ENCODE measurements at places on chromosomes 3 and 15.
A peak's percentile ranks its signal among the peaks of the same experiment; 100 is the strongest.

GRCh38 chr3:127209840-127210653 lies 17.1 kb downstream of the PRR23E start:
- DNase-seq = no peak

DNA sequence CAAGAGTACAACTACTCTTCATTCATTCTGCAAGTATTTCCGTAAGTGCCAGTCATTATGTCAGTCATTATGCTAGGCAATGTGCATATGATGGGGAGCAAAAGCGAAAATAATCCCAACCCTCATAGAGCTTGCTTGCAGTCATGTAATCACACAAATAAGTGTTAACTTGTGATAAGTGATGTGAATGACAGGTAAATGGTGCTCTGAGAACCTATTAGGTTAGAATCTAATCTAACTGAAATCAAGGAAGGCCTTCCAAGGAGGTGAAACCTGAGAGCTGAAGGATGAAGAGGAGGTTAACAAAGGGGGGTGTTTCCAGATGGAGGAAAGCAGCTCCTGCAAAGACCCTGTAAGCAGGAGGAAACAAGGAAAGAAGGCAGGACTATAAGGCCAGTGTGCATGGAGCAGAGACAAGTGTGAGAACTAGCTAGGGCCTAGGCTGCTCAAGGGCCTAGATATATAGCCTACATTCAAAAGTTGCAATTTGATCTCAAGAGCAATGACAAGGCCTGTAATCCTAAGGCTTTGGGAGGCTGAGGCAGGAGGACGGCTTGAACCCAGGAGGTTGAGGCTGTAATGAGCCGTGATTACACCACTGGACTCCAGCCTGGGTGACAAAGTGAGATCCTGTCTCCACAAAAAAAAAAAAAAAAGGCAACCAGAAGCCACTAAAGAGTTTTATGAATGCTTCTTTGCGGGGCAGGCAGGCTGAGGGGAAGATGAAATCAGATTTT lies 5.3 kb downstream of the PTPN9 start:
- no peak for DNase-seq

GRCh38 chr15:76098685-76099084 lies 38.9 kb downstream of the TMEM266 start:
- no peak for DNase-seq

DNA sequence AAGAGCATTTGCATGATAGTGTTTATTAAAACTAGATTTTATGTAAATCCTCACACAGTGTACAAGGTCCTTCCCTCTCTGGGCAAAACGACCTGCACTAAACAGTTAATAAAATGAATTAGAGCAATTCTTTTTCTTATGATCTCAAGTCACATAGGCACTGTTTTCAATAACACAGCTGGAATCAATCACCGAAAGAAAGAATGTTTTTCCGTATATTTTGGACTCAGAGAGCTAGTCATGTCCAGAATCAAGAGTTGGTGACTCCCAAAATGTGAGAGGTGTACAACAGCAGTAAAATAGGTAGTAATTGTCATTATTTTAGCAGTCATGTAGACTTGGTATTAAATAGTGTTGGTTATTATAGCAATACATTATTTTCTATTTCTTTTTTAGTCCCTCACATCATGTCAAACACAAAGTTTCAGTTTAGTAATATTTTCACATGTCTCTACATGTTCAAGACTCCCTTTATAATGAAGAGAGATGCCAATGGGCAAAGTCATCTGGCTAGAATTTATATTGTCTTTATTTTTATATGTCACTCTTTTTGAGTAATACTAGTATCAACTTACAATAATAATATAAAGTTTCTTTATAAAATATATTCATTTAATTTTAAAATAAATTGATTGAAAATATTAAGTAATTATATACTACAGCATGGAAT lies 448.6 kb upstream of the CDIN1 start:
- no peak for DNase-seq

- DNase-seq = peak; percentile 63
These were observed 22.3 kb upstream of the LMOD3 start for GRCh38 chr3:69144631-69145245.

GRCh38 chr3:127114337-127115070 lies 78.4 kb upstream of the PRR23E start:
- DNase-seq = peak; percentile 73

- no peak for DNase-seq
These were observed 15.9 kb upstream of the MRPL3 start for GRCh38 chr3:131518680-131519079.

- DNase-seq = no peak
These were observed 12.6 kb downstream of the EFCAB12 start for GRCh38 chr3:129415830-129416229.

DNA sequence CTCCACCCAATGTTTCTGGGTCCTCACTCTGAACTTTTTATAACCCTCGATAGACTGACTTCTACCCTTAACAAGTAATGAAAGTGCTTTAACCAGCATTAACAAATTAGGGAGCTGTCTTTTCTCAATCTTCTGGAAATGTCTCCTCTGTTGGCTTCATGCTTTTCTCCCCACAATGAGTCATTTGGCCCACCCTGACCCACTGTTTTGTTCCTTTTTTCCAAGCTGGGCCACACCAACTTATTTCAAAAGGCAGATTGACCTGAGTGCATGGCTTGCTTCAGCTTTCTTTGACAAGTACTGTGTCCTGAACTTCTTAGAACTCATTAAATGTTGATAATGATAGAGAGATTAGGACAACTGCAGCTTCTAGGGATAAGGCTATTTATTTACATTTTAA lies 199.6 kb upstream of the SEMA6D start:
- no peak for DNase-seq

- no peak for DNase-seq
These were observed 10.2 kb downstream of the KBTBD13 start for GRCh38 chr15:65086680-65087111.

- peak; percentile 29 for DNase-seq
These were observed 13.3 kb upstream of the ATP13A5 start for GRCh38 chr3:193391902-193392301.

GRCh38 chr3:193879864-193880242 lies 256.1 kb upstream of the HES1 start:
- DNase-seq = no peak

DNA sequence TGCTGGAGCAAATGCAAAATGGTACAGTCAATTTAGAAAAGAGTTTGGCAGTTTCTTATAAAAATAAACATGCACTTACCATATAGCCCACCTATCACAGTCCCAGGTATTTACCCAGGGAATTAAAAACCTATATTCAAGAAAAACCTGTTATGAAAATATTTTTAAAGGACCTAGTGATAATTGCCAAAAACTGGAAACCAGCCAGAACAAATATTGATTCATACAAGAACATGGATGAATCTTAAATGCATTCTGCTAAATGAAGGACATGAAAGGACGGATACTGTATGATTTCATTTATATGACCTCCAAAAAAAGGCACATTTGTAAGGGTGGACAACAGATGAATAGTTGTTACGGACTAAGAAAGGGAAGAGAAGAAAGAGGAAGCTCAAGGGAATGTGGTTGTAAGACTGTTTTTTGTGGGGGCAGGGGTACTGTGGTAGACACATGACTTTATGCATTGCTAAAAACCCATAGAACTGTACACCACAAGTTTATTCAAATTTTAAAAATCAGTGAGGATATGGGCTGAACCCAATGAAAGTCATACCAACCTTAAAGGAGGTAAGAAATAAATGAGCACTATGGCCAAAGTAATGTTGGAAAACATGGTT lies 61.0 kb downstream of the ZBBX start:
- DNase-seq = peak; percentile 50

DNA sequence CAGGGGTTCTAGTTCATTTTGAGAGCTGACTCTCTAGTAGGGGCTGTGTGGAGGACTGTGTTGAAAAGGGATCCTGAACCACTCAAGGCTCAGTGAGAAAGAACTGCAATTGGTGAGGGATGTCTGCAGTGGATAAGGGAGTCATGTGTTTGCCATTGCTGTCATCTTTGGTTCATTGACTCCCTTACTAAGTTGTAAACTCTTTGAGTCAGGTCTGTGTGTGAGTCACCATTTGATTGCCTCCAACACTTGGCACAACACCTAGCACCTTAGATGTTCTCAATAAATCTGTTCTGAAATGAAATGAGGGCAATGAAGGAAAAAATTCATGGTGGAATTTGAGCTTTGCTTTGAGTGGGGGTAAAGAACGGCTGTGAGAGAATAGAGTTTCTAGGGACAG lies 51.7 kb downstream of the PLS1 start:
- DNase-seq = no peak

DNA sequence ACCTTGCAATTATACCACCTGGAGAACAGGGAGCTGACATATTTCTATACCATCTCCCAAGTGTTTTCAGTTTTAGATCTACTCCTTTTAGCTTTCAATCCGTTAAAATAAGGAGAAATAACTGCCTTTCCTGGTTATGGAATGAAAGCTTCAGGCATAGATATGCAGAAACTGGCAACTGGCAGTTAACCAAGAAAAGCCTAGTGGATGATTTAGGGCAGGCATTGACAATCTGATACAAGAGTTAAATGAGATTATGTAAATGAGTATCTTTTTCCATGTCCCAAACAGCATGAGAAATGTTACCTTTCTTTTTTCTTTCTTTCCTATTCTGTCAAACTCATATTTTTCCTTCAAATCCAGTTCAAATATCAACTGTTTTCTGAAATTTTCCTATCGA lies 689.1 kb upstream of the DPPA4 start:
- DNase-seq = no peak

GRCh38 chr15:99148851-99149276 lies 44.0 kb downstream of the SYNM start:
- no peak for DNase-seq

- DNase-seq = no peak
These were observed 72.4 kb downstream of the CHDH start for GRCh38 chr3:53773611-53774368.

DNA sequence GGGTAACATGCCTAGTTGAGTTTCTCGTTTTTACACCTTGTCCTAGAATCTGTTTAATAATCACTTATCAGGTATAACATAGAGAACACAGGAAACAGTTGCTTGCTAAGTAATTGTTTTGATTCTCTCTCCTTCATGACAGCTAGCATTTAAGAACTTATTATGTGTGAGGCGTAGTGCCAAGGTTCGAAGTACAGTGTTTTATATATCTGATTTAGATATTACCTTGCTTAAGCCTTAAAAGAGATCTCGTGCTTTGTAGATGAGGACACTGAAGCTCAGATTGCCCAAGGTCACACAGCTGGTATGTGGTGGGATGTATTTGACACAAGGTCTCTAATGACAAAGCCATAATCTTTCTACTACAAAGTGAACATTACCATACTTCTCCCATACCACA lies 29.0 kb upstream of the IFT57 start:
- no peak for DNase-seq

GRCh38 chr3:65871305-65872141 lies 167.2 kb downstream of the MAGI1 start:
- DNase-seq = peak; percentile 65

Data from COR-L47 (cell line).